DND-41 (cell line): ENCODE measurements at places on chromosomes 4 and X.

- DNase-seq: no peak
Observed at GRCh38 chr4:101931619-101932018, 141.1 kb downstream of the BANK1 start.

- DNase-seq: peak; percentile 20
Observed at GRCh38 chr4:143581331-143581946, 67.9 kb downstream of the SMARCA5 start.

GRCh38 chr4:138492176-138492575 is 250.0 kb upstream of the SLC7A11 start:
- no peak for DNase-seq

- DNase-seq: no peak
Observed at GRCh38 chrX:143683486-143683885, 37.1 kb downstream of the SPANXN2 start.

DNA sequence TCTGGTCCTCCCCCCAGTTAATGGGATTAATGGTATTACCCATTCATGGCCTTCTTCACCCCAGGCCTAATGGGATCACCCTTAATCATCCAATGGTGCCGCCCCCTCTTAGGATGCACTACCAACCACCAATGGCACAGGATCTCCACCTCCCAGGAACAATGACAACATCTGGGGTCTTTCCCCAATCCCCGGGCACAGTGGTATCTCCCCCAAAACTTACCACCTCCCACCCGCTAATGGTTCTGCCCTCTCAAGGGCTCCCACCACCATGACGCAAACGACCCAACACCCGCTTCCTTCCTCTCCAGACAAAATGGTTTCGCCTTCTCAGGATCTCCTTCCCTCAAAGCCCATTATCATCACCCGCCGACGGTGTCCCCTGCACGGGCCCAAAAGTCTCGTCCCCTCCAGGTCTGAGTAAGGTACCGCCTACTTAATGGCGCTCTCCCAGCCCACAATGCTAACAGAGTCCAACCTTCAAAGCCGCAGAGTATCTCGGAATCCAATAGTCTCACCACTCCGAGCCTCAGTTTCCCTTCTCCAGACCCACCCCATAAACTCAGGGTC is 458 bp downstream of the GRIPAP1 start:
- DNase-seq: peak; percentile 72

DNA sequence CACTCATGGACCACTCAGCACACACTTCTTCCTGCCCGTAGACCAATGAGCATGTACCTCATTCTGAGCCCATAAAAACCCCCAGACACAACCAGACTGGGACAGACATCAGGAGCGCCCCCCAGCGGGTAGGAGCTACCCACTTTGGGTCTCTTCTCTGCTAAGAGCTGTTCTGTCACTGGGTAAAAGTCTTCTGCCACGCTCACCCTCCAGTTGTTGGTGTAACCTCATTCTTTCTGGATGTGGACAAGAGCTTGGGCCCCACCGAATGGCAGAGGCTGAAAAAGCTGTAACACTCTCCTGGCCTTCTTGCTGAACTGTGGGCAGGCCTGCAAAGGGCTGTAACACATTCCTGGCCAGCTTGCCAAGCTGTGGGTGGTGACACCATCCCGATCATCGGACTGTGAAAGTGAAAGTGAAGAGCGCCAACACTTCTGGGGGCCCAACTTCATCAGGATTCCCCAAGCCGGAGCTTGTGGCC is 137.6 kb downstream of the TECRL start:
- no peak for DNase-seq

- no peak for DNase-seq
Observed at GRCh38 chr4:164803702-164804101, 49.8 kb downstream of the SMIM31 start.
